ENCODE measurements at places on chromosomes 3 and 15.
A peak's percentile ranks its signal among the peaks of the same experiment; 100 is the strongest.

DNA sequence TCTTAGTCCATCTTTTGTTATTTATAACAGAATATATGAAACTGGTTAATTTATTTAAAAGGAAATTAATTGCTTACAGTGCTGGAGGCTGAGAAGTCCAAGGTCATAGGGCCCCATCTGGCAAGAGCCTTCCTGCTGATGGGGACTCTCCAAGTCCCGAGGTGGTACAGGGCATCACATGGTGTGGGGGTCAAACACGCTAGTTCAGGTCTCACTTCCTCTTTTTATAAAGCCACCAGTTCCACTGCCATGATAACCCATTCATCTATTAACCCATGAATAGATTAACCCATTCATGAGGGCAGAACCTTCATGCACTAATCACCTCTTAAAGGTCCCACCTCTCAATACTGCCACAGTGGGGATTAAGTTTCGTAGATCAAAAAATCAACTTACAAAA lies 659.3 kb downstream of the NAALADL2 start:
- no peak for DNase-seq

GRCh38 chr3:11601446-11602238 lies 42.1 kb downstream of the VGLL4 start:
- no peak for DNase-seq

DNA sequence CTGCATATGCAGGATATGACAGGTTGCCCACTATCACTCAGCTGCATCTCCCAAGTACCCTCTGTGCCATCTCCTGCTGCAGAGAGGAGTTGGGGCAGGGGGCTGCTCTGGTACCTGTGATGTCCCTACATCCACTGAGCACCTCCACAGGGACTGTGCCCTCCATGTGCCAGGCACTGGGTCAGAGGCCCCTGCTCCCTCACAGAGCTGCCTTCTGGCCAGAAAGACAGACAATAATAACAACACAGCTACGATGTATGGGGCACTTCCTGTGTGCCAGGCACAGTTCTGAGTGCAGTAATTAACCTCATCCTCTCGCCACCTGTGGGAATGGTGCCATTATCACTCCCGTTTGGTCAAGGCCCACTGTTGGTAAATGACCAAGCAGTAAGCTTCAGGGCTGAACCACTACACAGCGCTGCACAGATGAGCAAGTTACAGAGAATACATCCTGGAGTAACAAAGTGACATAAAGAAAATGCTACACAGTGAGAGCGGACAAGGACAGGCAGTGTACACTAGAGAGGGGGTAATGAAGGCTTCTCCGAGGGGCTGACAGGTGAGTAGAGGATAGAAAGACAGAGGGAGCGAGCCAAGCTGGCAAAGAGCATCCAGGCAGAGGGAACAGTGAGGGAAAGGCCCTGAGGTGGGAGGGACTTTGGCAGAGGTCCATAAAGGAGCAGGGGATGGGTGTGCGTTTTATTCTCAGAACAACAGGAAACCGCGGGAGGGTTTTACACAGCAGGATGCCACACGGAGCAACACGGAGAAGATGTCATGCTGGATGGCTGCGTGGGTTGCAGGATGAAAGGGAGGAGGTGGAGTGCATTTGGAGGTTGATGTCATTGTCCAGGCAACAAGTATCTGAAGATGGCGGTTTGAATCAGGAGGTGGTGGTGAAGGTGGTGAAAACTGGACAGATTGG lies 13.6 kb downstream of the WNT7A start:
- no peak for DNase-seq

DNA sequence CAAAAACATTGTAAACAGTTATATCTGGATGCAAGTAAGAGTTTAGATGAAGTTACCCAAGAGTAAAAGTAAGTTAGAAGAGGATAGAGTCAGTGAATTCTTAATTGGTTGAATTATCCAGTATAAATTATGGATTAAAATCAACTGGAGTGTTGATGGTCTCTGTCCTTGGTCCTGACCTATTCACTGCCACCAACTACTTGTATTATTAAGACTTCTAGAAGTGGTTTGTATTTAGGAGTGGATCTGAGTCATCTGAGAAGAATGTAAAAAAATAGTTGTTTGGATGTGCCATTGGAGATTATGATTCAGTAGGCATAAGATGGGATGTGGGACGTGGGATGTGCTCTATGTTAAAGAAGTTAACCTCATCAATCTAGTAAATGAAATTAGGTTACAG lies 86.4 kb downstream of the SYNPR start:
- DNase-seq: no peak

GRCh38 chr3:54360320-54360719 lies 238.0 kb downstream of the CACNA2D3 start:
- no peak for DNase-seq

- DNase-seq: no peak
Measured at GRCh38 chr15:84731774-84732173, 15.8 kb upstream of the SEC11A start.

DNA sequence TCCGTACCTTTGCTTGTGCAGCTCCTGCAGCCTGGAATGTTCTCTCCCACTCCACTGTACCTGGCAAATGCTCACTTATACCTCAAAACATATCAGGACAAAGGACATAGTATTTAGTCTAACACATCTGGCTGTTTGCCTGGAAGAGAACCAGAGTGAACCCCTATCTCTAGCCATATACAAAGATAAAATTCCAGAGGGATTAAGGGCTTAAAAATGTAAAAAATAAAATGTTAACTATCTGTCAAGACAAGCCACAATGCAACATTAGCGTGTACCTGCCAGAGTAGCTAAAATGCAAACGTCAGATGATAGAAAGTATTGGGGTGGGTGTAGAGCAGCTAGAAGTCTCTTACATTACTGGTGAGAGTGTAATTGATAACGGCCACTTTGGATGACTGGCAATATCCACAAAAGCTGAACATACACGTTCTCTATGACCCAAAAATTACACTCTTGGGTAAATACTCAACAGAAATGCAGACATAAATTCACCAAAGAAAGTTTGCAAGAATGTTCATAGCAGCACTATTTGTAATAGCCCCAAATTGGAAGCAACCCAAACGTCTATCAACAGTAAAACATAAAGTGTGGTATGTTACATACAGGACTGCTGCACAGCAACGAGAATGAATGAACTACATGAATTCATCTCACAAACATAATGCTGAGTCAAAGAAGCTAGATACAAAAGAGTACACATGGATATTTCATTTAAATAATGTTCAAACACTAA lies 18.2 kb upstream of the ADPGK start:
- DNase-seq: no peak

DNA sequence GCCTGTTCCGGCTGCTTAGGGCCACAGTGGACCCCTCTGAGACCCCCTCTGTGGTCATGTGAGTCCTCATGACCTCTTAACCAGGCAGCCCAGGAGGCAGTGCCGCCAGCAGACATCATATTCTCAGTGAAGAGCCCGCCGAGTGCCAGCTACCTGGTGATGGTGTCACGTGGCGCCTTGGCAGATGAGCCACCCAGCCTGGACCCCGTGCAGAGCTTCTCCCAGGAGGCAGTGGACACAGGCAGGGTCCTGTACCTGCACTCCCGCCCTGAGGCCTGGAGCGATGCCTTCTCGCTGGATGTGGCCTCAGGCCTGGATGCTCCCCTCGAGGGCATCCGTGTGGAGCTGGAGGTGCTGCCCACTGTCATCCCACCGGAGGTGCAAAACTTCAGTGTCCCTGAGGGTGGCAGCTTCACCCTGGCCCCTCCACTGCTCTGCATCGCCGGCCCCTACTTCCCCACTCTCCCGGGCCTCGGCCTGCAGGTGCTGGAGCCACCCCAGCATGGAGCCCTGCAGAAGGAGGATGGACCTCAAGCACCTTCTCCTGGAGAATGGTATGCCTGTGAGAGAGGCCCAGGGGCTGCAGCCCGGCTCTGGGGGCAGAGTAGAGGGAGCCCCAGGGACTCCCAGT lies 176.1 kb downstream of the TBC1D2B start:
- DNase-seq: no peak

DNA sequence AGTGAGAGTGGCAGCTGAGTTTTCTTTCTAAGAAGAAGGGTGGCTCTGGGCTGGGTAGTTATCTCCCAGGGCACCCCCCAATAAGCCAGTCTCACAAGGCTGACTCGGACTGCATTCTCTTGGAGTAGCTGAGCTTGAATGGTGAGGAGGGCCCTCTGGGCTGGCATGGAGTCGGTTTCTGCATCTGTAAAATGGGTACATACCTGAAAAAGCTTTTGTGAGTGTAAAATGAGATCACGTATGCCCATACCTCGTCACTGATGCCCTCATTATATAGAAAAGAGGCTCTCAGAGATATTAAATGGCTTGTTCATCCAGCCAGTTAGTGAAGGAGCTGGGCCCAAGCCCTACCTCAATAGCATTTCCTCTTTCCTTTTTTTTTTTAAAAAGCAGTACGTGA lies 41.2 kb downstream of the SMAD6 start:
- no peak for DNase-seq

DNA sequence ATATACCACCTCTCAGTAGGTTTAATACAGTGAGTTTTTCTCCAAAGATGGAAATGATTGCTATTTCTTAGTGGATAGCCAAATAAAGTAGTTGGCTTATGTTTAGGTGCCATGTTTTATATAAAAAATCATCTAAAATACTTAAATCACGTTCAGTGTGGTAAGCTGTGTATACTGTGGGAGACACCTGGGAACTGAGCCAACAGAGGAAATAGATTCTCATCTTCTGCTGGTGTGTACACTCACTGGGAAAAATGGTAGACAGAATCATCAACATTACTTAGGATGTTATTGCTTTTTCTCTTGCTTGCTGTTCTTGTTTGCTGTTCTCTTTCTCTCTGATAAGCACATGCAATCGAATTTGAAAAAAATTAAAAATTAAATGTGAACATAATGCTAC lies 112.6 kb upstream of the MB21D2 start:
- peak; percentile 67 for DNase-seq

- no peak for DNase-seq
Measured at GRCh38 chr3:49020330-49021212, 1.4 kb upstream of the NDUFAF3 start.

DNA sequence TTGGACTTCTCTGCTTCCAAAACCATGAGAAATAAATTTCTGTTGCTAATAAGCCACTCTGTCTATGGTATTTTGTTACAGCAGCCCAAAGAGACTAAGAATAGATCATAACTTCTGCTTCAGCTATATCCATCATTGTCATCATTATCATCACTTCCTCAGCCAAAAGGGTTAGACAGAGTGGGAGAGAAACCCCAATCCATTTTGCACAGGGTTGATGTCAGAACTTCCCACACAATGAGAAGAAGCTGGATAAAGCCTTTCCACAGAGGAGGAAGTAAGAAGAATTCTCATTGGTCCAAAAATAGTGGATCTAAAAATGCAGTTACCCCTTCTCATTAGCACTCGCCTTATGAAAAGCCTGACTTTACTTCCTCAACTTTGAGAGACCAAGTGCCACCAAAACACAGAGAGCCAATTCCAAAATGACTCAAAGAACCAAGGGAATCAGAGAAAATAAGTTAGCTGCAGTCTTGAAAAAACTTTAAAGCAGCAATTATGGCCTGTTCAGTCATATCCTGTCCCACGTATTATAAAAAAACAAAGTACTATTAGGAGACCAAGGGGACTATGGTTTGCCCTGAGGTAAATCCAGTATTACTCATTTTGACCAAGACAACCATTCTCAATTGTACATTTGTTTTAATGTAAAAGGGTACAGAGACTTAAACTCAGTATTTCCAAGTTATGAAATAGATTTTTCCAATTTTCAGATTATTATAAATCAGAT lies 80.2 kb downstream of the WNT5A start:
- no peak for DNase-seq

GRCh38 chr3:123021996-123022510 lies 5.5 kb downstream of the SEMA5B start:
- peak; percentile 15 for DNase-seq

DNA sequence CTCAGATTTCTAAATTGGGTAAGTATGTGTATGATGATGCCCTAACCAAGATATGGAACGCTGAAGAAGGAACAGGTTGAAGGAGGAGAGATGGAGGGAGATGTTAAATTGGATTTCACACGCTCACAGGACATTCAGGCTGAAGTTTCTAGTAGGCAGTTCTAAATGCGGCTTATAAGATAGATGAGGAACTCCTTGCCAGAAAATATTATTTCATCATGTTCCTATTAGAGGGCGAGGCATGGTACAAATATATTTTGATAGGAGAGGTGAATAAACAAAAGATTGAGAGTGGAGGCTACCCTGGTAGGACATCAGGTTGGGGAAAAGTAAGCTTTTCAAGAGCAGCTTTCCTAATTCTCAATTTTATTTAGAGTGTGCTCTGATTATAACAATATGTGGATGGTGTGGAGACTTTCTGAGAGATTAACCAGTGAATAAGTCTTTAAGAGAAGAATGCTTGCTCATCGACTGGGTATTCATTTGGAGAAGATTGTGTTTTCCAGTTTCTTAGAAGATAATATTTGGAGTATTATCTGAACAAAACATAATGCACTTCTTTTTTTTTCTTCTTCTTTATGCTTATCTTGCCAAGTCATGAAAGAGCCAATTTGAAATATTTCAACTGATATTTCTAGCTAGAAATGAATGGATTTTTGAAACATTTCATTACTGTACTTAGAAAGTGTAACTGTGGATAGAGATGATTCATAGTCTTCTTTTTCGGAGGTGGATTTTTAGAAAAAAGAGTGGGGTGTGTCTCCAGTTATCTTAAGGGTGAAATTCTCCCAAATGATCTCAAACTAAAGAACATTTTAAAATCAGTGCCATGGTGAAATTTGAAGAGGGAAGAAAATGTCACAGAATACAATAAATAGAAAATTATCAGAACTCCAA lies 88.5 kb downstream of the B3GALNT1 start:
- DNase-seq: no peak

DNA sequence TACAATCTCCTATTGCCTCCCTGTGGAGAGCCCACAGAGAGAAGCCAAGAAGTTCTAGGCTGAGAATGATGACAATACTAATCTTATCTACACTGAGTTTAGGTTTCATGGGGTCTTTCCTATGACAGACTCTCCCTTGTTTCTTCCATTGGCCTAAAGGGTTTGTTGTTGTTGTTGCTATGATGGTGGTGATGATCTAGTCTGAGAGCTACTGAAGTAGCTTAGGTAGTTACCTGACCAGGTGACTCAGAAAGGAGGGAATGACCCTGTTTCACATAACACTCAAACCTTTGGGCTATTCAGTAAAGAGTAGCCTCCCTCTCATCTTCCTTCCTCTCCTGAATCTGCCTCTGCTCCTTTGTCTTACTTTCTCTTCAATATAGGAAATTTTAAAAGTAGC lies 170.2 kb downstream of the GMNC start:
- DNase-seq: no peak

DNA sequence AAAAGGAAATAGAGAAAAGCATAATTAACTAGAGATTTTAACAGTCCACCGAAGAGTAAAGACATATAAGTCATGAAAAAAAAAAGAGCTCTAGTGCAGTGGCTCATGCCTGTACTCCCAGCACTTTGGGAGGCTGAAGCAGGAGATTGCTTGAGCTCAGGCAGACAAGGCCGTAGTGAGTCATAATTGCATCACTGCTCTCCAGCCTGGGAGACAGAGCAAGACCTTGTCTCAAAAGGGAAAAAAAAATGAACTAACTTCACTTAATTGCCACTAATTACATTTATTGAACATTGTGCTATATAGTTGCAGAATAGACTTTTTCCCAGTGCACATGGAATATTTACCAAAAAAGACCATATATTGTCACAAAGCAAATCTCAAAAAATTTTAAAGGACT lies 221.8 kb downstream of the CBLB start:
- peak; percentile 5 for DNase-seq

Data from NCI-H1105 (cell line).